Activated T-cell treated with anti-CD3 and anti-CD28 coated beads, Interleukin-2, amount 50 U/mL, for 72 hours (primary cell): ENCODE measurements at places on chromosomes 6 and 20. TPM values are rescaled to one million over a fixed set of nuclear protein-coding genes. Genes with fewer than 3 reads are reported as not detected.

Gene MYB
- total RNA-seq, result 89.6 TPM

Gene FAM184A
- 18.5 TPM for total RNA-seq

Gene TRDN
- total RNA-seq, result not detected

Gene QKI
- 64.2 TPM for total RNA-seq

Gene PRSS35
- total RNA-seq, result not detected

Gene GSTA2
- total RNA-seq, result not detected

Gene BCAS1
- not detected for total RNA-seq

Gene HLA-G
- not detected for total RNA-seq

Gene PDYN
- not detected for total RNA-seq

Gene C6orf58
- not detected for total RNA-seq

Gene BPI
- total RNA-seq, result not detected

DNA sequence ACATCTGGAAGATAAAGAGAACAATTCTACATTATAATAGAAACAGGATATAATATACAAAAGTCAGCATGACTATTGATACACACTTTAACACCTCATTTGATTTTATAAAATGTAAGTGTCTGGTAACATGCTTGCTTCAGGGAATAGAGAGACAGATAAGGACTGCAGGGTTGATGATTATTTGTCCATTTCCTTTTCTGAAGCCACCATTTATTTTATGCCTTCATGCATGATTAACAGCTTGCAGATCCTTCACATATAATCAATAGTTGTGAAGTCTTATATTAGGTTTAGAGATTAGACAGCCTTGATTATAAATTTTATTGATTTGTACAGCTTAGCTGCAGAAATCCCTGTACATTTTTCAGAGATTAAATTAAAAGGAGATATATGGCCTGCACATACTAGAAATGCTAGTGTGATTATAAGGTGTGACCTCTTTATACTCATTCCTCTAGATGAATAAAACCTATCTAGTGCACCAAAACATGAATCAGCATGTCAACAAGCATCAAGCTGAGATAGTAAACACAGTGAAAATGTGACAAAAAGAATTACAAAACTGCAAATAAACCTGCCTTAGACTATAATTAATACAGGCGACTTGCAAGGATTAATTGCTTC is 198.8 kb upstream of the THEMIS start:
- no peak for DNase-seq

DNA sequence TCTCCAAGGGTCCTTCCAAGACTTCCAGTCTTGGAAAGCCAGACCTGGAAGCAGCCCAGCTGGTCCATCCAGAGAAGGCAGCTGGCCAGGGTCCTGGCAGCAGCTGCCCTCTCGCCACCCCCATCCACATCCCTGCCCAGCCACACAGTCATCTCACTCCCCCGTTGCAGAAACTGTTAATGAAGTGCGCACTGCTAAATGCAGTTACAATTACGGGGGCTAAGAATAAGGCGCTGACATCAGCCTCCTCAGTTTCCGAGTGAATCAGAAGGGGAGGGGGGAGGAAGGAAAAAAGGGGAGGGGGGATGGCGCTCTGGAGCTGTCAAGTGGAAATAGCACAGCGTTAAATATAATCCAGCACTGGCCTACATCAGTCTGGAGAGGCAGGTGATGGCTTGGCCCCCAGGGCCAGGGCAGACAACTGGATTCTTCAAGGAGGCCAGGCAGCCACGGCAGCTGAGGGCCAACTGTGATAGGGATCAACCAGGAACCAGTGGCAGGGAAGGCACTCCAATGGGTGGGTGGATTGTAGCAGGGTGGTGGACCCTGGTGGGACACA is 6.9 kb downstream of the RIMS4 start:
- no peak for DNase-seq

DNA sequence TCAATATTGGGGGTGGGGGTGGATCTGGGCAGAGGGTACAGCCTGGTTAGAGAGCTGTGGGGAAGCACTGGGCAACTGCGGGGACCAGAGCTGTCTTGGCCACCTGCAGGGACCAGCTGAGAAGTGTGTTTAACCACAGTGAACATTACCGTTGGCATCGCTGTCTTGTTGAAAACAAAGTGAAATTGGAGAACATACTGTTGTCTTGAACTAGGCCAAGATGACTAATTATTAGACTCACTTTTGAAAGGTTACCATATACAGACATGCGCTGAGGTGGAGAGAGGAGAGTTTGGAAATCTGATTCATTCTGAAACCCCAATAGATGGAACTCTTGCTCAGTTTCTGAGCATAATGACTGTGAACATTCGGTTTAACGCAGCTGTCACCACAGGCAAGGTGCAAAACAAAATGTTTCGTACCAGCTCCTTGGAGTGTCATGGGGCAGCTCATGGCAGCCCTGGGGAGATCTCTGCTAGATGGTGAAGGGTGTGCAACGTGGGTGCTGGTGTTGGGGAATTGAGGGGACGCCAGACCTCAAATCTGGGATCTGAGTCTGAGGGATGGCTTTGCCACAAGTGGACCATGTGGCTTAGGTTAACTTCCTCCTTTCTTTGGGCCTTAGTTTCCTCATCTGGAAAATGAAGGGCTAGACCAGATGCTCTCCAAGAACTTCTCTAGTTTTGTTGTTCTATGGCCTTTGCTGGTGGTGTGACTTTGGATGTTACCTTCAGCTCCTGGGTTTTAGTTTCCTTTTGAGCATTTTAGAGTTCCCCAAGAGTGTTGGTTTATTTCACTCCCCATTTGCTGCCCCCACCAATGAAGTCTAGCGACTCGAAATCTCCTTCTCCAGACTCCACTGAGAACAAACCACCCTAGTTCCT is 24.6 kb upstream of the GTSF1L start:
- peak; percentile 77 for DNase-seq

- DNase-seq, result no peak
Observed at GRCh38 chr6:112054001-112054400, at the start of gene CCN6. Gene CCN6 (plus strand): TSS chr6:112054104. CDS start chr6:112054358, 254 bp downstream.

- DNase-seq, result no peak
Observed at GRCh38 chr20:46009816-46010215, 1.1 kb downstream of the MMP9 start.

DNA sequence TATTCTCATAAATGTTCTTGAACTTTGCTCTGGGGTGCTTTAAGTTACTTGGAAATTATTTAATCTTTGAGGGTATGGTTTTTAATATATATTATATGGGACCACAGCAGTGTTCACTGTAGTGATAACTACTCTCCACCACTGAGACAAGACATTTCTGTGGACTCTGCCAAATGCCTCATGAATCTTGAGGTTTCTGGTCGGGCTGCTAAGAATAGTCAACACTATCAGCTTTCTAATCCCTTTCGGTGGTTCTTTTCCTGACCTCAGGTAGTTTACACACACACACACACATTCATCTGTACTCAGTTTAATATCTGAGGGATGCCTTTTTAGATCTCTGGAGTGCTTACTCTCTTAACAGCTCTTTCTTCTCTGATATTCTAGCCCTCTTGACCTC is 500.7 kb downstream of the MAFB start:
- DNase-seq, result no peak

DNA sequence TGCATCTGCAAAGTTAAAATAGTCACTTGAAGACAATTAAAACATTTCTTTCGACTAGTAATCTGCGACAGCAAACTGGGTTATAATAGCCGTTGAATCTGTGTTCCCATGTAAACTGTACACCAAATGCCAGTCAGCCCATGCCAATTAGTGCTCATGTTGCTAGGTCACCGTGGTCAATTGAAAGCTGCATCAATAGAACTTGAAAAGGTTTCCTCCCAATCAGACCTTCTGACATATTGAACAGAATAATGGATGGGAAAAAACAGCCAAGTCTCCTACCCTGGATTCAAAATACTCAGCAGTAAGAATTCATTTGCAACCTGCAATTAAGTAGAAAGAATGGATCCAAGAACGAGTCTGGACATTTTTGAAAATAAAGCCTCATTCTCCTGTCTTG is 11.2 kb downstream of the NKX2-4 start:
- DNase-seq, result no peak

GRCh38 chr6:33607784-33608161 is 13.3 kb upstream of the ITPR3 start:
- peak; percentile 51 for DNase-seq

DNA sequence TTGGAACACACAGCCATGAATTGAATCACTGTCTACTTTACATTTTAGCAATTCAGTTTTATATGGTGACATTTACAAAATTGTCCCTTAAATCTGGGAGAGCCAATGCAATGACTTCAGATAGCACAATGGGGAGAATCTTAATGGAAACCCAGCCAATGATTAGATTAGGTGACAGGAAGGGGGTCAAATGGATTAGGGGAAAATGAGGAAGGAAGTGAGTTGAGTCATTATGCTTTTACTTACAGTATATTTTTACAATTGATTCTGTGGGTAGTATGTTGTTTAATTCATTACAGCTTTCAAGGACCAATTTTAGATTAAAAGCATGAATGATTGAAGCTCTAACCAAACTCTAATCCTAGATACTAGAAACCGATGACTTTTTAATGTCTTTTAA is 229.8 kb downstream of the SOX4 start:
- DNase-seq, result no peak

DNA sequence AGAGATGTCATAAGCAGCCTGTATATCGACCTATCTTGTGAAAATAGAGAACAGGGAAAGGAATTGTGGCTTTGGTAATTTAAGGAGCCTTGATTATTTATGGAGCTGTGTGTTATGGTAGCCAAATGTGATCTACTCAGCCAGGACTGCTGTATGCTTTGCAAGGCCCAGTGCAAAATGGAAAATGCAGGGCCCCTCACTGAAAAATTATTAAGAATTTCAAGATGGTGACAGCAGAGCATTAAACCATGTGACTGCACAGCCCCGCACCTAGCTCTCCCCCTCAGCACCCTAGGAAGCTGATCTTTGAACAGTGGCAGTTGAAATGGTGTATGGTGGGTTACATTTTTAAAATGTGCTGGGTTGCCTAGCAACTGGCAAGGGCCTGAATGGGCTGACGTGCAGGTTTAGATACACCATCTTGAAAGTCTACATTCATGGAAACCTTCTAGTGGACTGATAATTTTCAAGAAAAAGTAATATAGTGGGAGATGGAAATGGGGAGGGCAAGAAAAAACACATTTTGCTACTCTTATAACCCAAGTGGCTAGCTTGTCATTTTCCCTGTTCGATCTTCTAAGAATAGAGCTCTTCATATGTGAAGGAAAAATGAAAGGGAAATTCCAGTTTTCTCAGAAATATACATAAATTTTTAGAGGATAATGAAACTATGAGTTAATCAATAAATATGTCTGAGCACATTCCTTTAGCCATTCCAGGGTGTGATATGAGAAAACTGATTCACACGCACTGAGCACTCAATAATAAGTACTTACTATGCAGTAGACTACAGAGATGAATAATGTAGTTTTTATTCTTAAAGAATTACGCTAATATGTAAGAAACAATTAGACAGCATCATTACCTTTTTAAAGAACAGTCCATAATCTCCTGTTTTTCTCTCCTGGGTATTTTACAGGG is 208.0 kb downstream of the ARHGAP18 start:
- no peak for DNase-seq

DNA sequence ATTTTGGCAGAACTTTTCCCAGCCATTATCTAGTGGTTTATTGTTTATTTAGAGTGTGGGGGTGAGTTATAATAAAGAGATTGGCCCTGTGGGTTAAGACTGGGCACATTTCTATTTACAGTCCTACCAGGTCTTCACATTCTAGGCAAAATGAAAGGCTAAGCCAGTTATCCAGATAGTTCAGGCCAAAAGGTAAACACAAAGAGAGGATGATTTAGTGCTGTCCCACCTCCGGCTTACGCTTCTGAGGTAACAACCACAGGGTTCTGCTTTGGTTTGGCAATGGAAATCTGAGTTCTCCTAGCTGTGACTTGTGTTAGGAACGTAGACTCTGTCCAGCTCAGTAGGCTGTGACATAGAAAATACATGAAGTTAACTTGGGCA is 50.3 kb upstream of the PTPRK start:
- no peak for DNase-seq

- DNase-seq, result peak; percentile 34
Observed at GRCh38 chr6:36546308-36546919, 865 bp downstream of the STK38 start.

DNA sequence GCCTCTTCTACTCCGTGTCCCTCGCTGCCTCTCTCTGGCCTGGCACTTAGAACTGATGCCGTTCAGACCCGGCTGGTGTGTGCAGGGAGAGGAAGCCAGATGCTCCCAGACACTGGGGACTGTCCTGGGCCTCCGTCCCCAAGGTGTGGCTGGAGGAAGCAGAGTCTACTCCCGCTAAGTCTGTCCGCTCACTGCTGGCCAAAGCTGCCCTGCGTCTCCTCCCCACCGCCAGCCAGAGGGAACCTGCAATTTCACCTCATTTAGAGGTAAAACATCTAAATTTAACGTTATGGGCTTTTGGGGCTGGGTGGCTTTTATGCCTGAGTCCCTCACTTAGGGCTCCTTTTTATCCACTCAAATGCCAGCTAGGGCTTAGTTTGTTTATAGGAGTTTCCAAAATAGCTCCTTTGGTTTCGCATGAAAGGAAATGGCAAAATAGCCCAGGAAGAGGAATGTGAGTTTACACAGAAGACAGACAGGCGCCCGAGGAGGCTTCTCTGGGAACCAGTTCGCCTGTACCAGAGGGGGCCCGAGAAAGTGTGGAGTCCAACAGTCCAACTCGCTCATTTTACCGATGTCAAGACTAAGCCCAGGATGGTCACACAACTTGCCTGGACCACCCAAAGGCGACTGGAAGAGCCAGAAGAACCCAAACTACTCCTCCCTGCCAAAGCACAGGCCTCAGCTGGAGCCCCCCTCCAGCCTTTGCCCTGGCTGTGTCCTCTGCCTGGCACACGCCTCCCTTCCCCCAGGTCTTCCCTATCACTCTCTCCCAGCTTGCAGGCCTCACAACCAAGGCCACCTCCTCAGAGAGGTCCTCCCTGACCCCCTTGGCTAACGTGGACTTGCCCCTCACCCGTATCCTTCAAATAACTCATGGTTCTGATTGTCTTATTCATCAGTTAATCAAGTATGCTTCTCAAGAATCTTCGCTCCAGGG is 54.5 kb downstream of the RIPOR3 start:
- DNase-seq, result no peak

DNA sequence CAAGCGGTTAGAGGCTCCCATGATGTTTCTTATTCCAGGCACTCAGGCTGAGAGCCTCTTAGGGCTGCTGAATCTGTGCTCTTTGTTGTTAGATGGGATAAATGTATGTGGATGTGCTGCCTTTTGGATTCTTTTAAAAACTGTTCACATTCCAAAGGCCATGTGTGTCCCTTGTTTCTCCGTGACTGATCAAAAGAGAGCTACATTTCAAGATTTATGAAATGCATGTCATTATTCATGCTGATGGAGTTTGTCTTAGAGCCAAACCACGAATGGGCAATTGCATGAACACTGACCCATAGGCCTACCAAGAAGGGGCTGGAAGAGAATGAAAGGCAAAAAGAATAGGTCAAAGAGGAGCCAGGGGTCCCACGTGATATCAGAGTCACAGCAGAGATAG is 104.9 kb upstream of the TSHZ2 start:
- DNase-seq, result no peak

DNA sequence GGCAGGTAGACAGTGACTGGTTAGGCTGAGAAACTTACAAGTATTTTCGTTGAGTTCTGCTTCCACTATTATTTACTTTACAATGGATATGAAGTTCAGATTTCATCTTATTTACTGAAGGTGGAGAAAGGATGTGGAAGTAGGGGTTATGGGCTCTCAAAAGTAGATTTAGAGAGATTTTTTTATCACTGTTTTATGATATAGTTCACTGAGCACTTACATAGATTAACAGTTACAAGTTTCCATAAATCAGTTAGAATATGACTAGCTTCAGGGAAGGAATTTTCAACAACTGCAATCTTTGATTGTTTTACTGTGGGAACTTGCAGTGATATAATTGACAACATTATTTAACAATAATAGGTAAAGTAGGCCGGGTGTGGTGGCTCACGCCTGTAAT is 7.2 kb upstream of the TRMT11 start:
- DNase-seq, result no peak

- no peak for DNase-seq
Observed at GRCh38 chr6:127439718-127440117, 19.5 kb downstream of the KIAA0408 start.
